NCI-H1105 (cell line): ENCODE measurements at places on chromosomes 5 and 9.

- DNase-seq, result no peak
Measured at GRCh38 chr5:61313960-61314681, 17.9 kb upstream of the ZSWIM6 start.

DNA sequence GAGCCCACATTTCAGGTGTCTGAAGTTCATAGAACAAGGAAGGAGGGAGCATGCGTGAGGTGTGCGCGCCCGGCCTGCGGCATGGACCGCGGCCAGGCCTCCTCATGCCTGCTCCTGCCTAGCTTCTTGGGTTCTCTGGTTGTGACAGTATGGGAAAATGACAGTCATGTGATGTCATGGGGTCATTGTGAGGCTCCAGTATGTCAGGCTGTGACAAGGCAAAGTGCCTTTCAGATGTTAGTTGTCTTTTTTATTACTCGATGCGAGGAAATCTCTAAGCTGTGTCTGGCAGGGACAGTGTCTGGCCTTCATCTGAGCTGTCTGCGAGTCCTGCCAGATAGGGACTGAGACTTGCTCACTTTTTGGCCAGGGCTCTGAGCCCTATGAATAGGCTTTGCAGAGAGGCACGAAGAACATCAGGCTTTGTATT lies 13.3 kb downstream of the UCK1 start:
- DNase-seq, result no peak

DNA sequence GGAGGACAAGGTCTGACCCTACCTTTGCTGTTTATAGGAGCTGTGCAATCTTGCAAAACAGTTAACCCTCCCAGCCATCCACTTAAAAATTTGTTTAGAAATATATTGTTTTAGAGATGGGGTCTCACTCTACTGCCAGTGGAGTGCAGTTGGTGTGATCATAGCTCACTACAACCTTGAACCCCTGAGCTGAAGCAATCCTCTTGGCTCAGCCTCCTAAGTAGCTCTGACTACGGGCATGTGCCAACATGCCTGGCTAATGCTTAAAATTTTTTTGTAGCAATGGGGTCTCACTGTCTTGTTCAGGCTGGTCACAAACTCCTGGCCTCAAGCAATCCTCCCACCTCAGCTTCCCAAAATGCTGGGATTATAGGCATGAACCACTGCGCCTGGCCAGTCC lies 120.2 kb upstream of the PJA2 start:
- DNase-seq, result no peak

DNA sequence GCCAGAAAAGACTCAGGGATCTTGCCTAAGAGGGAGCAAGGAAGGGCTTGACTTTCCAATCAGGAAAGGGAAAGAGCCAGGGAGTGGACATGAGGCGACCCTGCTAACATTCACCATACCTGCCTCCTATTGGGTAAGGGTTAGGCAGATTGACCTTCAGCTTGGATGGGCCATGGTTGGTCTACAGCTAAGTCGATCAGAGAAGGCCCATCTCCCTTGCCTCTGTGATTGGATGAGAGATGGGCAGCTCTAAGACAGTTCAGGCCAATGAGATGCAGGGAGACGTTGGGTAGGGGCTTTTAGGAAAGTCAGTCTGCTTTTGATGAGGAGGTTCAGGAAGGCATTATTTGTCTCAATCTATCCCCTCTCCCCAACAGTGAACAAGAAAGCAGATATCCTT lies 135.0 kb upstream of the STC2 start:
- no peak for DNase-seq

DNA sequence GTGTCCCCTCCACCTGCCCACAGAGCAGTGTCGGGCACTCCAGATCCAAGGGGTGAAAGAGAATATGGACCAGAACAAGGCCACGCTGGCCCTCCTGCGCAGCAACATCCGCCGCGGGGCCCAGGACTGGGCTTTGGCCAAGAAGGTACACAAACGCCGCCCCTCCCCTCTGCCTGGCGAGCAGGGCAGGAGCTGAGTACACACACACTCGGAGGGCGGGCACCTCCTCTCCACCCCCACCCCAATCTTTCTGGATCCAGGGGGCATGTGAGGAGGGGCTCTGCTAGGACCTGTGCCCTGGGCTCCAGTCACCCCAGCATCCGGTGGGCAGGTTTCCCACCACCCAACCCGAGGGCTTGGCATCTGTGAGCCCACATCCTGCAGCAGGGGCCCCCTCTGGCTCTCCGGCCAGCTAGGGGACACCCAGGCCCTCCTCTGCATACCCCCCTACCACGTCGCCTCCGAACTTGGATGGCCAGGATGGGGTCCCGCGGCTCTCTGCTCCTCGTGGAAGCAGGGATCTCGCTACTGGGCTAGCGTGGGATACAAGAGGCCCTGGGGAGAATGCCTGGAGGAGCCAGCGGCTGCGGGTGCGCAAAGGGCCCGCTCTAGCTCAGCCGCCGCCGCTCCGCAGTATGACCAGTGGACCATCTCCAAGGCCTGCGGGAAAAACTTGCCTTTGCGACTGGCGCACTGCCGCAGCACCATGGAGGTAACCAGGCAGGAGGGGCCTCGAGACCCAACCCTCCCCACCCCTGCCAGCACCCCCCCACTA lies 3.1 kb downstream of the CCDC183 start:
- peak; percentile 31 for DNase-seq

- DNase-seq, result no peak
Measured at GRCh38 chr9:8096091-8096490, 296.5 kb upstream of the DMAC1 start.

GRCh38 chr9:14068690-14069089 lies 245.3 kb downstream of the NFIB start:
- no peak for DNase-seq

DNA sequence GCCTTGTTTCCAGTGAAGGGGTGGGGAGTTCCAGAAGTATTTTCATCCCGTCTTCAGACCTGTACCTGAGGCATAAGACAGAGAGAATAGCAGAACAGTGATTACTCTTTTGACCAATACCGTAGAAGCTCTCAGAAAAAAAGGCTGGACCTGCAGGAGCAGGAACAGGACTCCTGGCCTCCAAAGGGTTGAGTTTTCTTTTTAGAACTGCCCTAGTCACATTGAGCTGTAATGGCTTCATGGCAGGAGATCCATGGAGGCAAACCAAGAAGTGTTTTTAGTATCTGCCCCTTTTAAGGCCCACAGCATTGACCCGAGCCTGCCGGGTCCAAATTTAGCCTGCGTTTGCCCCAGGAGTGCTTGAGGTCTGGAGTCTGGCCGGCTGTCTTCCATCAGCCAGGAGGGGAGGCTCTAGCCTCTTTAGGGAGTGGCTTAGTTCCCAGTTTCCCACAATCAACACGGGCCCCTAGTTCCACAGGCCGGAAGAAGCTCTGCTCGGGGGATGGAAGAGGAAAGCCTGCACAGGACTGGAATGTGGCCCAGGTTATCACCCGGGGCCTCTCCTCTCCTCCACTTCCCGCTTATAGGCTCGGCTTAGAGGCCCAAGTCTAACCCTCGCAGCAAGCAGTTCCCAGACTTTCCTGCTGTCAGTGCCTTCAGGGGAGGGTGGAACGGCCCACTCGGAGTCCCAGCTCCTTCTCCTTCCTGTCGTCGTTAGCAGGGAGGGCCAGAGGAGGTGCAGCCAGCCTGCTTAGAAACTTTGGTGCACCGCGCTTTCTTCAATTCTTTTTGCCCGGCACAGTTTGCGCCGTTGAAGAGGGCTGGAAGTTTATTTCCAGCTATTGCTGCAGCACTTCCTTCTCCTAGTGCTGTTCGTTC lies 80.7 kb downstream of the C9orf152 start:
- no peak for DNase-seq

- no peak for DNase-seq
Measured at GRCh38 chr9:21001581-21001980, 29.9 kb downstream of the HACD4 start.

DNA sequence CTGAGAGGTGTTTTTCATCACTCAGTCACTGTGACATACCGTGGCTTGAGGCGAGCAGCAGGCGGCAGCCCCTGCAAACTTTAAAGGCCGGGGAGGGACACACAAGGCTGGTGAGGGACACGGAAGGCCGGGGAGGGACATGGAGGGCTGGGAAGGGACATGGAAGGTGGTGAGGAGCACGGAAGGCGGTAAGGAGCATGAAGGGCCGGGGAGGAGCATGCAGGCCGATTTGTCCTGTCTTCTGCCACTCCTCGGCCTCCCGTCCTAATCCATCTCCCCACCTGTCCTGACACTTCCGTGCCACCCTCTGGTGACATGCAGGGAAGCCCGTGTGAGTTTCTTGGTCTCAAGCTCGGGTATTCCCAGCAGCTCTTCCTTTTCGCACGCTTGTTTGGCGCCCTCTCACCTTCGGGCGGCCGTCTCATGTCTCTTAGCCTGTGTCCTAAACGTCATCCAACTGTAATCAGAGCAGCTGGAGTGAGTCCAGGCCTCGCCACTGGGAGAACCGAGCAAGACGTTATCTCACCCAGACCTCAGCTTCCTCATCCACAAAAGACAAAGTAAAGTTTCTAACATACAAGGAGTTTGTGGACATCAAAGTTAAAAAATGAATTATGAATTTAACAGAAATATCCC lies 126.5 kb downstream of the MRPL36 start:
- DNase-seq, result no peak

DNA sequence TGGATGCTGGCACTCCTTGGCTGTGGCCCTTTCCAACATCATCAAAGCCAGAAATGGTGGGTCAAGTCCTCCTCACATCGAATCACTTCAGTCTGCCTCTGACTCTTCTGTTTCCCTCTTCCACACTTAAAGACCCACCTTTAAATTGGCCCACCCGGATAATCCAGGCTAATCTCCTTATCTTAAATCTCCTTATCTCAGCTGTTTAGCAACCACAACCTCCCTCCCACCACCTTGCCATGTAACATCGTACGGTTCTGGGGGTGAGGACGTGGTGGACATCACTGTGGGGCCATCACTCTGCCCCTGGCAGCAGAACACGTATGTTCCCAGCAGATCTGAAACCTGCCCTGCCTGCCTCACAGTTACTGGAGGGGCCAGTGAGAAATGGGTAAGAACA lies 11.5 kb downstream of the IGFBPL1 start:
- no peak for DNase-seq

DNA sequence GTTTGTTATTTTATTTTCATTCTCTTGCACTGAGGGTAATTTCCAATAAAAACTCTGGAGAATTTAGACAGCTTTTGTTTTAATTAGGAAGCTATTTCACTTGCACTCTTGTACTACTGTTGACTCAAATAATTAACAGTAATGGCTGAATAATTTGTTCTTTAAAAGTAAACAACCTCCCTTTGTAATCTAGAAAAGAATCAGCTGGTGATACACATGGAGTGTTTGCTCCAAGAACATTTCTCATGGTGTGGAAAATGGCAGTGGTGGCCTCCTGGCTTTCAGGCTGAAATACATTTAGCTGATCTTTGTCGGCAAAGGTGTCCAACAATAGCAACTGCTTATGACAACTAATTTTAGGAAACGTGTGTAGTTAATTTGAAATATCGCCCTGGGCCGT lies 129.4 kb downstream of the C9orf152 start:
- peak; percentile 61 for DNase-seq

- no peak for DNase-seq
Measured at GRCh38 chr5:103502662-103503061, 59.9 kb downstream of the NUDT12 start.

DNA sequence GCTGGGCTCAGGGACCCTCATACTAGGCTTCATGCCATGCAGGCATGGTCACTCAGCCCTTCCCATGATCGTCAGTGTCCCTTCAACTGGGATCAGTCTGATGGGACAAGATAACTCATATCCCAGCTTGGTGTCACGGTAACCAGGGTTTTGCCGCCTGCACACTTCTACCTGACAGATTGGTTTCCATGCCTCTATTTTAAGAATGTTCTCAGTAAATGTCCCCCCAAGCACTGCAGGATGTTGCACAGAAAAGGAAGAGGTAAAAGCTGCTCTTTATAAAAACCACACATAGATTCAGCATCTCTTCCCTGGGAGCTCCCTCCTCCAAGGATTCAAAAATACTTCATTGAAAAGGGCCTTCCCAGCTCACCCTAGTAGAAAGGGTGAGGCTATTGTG lies 56.1 kb downstream of the SLIT3 start:
- no peak for DNase-seq

- DNase-seq, result no peak
Measured at GRCh38 chr9:137158625-137159024, 11.2 kb downstream of the LRRC26 start.

- DNase-seq, result no peak
Measured at GRCh38 chr9:130126721-130127433, 45.3 kb upstream of the NCS1 start.

DNA sequence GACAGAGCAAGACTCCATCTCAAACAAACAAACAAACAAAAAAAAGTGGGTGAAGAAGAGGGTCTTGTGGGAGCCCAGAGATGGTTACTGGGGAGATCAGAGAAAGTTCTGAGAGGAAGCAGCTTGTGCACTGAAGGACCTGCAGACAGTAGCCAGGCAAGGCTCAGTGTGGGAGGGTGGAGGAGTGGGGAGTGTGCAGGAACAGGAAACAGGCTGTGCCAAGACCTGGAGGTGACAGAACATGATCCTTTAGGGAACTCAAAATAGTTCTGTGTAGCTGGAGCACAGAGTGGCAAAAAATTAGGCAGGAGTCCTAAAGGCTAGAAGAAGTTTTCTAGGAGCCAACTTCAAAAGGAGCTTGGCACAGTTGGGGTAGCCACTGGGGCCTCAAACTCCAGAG lies 19.2 kb upstream of the NANS start:
- no peak for DNase-seq

GRCh38 chr9:9961487-9961886 lies 651.3 kb downstream of the PTPRD start:
- no peak for DNase-seq

DNA sequence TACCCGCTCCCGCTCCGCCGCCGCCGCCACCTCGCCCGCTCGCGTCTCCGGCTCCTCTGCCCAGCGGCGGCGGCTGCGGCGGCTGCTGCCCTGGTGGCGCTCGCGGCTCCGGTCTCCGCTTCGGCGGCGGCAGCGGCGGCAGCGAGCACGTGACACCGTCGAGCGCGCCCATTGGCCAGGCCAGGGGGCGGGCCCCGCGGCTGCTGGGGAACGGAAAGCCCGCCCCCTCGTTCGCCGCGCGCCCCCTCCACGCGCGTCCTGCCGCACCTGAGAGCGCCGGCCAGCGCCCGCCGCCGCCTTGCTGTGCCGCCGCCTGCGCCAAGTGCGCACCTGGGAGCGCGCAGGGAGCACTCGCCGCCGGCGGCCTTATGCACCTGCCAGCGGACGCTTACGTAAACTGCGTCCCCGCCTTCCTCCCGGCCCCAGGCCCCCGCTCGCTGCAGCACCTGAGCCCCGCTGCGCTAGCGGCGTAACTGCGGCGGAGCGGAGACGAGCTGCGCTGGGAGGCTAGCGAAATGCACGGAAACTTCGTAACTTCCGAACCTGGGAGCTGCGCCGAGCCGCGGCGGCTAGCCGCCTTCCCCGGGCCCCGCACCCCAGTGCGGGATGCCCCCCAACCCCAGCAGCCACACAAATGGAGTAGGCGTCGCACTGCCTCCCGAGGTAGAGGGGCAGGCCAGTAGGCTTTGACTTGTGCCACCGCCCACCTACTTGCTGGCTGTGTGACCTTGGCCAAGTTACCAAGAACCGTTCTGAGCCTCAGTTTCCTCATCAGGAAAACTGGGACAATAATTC lies at the start of gene STRBP:
Gene STRBP, minus strand, starts transcription at position 122 of the 795 bp plus-strand sequence. CDS start 84,452 bp downstream, outside the sequence.
- peak; percentile 90 for DNase-seq

GRCh38 chr9:91784673-91785446 lies 165.2 kb downstream of the ROR2 start:
- DNase-seq, result no peak
